ENCODE measurements at places on chromosomes 1 and 21. TPM values are rescaled to one million over a fixed set of nuclear protein-coding genes. Genes with fewer than 3 reads are reported as not detected.

The TNFRSF8 gene
- 1.4 TPM for total RNA-seq

The LRRC41 gene
- 52.5 TPM for total RNA-seq

The FCRL2 gene
- not detected for total RNA-seq

The TDRD5 gene
- total RNA-seq = not detected

- DNase-seq = no peak
These were observed 65.5 kb downstream of the PRKAA2 start for GRCh38 chr1:56710646-56711045.

GRCh38 chr1:196887515-196888239 is at the start of gene CFHR4:
Gene CFHR4, plus strand, starts transcription at chr1:196888052. Its CDS starts 99 bp downstream, at chr1:196888151.
- no peak for DNase-seq

DNA sequence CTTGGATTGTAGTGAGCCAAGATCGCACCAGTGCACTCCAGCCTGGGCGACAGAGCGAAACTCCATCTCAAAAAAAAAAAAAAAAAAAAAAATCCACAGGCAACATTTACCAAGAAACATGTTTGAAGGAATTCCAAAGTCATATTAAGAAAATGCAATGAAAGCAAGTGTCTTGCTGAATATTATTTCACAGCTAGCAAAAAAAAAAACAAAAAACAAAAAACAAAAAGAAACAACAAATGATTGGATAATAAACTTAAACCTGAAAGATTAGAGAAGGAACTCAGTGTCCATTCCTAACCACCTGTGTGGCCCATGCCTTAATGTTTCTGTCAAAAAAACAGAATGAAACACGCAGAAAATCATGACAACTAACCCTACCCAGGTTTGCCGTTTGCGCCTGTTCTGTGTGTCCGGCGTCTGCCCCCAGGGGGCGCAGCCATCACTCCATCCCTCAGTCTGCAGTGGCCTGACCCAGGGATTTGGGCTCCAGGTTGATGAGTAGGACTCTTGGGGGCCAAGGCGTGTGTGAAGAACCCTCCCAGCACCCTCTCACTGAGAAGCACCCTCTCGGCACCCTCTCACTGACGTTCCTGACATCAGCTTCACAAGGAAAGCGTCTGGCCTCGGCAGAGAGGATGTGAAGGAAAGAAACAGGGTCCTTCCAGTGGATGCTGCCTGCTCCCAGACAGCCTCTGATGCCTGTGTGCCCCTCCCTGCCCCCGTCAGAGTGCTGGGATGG is 19.2 kb upstream of the PTTG1IP start:
- DNase-seq = peak; percentile 87

- DNase-seq = peak; percentile 83
These were observed 101.8 kb downstream of the PRDM16 start for GRCh38 chr1:3170561-3171453.

- no peak for DNase-seq
These were observed 2.6 kb downstream of the NAXE start for GRCh38 chr1:156594190-156594589.

- peak; percentile 62 for DNase-seq
These were observed 6.7 kb downstream of the KRTAP10-1 start for GRCh38 chr21:44533121-44533890.

DNA sequence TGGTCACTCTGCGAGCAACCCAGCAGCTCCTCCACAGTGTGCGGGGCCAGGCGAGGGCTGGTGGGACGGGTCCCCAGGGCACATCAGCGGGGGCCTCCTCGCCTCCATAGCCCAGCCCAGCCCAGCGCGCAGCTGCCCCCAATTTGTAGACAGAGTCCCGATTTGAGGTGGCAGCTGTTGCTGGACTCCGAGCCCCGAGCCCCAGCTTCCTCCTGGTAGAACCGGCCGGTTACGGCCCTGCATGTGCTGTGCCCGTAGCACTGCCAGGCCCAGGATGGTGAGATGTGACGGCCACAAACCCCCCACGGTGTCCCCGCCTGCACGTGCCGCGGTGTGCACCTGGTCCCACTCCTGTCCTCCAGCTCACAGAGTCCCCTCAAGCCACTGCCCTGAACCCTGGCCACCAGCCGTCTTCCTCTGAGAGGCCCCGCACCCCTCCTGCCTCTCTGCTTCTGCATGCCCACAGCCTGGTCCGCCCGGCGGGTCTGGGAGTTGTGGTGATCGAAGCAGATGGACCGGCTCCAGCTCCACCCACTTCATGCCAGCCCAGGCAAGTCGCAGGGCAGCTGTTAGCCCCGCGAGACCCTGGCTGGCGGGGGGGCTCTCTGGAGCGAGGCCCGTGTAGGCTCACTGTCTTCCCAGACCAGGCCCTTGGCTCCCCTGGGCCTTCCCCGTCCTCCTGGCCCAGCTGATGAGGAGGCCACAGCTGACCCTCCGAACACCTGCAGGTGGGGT is 55.5 kb downstream of the MORN1 start:
- no peak for DNase-seq

DNA sequence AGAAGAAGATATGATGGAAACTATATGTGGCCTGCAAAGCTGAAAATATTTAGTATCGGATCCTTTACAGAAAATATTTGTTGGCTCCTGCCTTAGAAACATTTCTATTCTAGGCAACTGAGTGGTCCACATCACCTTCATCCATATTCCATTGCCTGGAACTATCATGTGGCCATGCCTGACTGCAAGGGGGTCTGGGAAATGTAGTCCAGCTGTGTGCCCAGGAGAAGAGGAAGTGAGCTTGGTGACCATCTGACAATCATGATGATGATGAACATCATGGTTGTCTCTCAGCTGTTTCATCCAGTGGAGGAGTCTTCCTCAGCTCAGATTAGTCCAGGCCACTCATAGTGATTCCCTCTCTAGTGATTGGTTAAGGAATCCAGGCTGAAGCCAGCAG is 61.8 kb upstream of the IFNLR1 start:
- DNase-seq = no peak

GRCh38 chr1:245693941-245694752 is 539.4 kb downstream of the KIF26B start:
- peak; percentile 71 for DNase-seq

DNA sequence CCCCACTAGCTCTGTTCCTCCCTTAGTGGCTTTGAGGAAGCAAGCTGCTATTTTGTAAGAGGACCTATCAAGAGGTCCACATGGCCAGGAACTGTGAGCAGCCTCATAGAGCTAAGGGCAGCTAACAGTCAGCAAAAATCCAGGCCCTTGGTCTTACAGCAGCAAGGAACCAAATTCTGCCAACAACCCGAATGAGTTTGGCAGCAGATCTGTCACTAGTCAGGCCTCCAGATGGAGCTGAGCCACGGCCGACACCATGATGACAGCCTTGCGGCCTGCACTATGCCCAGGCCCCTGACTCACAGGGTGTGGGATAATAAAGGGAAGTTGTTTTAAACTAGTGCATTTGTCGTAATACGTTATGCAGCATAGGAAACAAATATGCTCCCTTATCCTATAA is 28.0 kb upstream of the H3-3A start:
- DNase-seq = peak; percentile 89

- no peak for DNase-seq
These were observed at the start of gene S100A5 for GRCh38 chr1:153540394-153541361. Gene S100A5, minus strand, starts transcription at chr1:153540934. Its CDS starts 743 bp downstream, at chr1:153540191.

DNA sequence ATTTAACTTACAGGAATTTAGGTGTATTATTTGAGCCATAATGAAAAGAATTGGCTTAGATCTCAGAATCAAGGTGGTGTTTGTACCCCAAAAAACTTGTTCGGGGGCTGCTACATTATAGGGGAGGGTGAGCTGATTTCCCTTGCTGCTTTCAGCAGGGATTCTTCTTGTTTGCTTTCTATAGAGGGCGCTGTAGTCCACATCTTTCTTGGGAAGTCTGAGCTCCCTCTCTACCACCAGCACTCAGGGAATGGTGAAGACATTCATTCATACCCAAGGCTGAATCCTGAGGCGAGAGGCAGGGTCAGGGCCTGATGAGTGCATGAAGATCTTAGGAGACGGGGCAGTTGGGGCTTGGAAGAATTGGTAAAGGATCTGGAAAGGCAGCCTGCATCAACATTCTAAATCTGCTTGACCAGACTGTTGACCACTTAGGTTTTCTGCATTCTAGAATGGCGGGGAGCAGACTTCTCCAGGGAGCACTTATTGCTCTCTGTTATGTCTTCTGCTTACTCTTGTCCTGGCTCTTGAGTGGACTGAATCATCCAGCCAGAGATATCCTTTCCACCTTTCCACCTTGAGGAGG is 18.9 kb downstream of the SPATA46 start:
- DNase-seq = no peak

DNA sequence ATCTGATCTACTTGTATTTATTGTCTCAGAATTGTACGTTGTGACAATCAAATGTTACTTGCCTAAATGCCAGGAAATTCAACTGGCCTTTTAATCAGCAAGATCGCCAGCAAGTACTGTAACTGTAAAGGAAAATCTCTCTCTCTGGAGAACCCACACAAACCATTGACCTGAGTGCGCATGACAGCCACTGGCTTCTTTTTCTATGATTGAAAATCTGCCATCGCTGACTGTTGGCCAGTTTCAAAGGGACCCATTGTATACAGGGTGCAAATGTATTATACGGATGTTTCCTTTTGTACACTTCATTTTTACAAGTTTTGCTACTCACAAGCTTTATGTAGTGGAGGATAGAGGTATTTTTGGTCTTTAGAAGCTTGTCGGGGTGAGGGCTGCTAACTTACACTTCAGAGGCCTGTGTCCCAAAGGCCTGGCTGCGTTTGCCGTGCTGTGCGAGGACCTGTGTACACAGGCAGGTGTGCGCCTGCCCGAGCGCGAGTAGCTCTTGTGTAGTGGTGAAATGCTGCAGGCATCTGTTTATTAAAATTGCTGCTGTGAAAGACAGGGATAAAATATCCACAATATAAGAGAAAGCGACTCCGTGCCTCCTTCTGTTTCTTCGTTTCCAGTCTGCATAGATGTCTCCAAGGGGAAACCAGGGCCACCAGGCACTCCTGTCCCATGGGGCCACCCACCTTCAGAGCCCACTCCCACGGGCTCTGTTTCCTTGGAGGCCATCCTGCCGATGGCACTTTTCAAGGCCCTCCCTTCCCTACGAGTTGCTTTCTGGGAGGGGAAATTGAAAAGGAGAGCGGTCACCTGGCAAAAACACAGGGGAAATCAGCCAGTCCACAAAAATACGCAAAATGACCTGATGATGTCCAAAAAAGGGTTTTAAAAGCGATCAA is 25.3 kb upstream of the TRAPPC10 start:
- no peak for DNase-seq

- DNase-seq = no peak
These were observed 5.5 kb downstream of the LRRC42 start for GRCh38 chr1:53951697-53952096.

DNA sequence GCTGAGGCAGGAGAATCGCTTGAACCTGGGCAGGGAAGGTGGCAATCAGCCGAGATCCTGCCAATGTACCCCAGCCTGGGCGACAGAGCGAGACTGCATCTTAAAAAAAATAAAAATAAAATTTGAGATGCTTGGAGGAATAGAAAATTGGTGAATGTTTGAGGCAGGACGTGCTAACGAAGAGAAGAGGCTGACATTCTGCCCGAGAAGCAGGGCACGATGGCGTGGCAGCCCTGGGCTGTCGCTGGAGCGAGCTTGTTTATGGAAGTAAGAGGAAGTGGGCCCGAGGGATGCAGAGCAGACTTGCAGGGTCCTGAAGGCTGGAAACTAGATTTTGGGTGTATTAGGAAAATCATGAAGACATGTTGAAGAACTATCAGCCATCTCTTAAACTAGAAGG is 92.6 kb downstream of the KIF26B start:
- DNase-seq = no peak

- DNase-seq = no peak
These were observed 682.4 kb downstream of the LTN1 start for GRCh38 chr21:28310171-28310685.

DNA sequence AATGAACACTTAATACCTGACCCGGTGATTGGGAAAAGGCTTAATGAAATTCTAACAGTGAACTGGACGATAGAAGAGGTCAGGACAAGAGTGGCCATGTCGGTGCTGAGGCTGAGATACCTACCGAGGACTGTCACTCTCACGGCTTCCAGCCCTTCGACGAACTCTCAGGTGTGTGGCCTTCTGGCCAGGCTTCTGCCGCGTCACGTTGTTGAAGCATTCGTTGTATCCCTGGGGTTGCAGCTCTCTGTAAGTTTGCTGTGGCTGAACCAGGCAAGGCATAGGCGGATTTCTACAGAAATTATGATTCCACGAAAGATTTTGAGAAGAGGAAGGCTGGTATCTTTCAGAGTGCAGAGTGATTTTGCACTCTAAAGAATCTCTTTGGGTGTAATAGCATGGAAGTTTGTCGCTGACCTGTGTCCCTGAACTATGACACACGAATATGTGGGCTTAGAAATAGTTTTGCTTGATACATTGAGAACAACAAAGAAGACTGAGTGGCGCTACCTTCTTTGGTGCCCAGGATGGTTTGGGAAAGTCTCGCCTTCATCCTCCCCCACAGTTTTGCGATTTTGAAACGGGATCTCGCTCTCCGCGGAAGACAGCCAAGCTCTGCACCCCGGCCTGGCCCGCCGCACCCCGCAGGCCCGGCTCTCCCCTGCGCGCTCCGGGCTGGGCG is 403 bp upstream of the EPHX4 start:
- no peak for DNase-seq

GRCh38 chr1:152878042-152878441 is at the start of gene SMCP:
Gene SMCP, plus strand, starts transcription at chr1:152878322. Its CDS starts 6,101 bp downstream, at chr1:152884423.
- DNase-seq = no peak

DNA sequence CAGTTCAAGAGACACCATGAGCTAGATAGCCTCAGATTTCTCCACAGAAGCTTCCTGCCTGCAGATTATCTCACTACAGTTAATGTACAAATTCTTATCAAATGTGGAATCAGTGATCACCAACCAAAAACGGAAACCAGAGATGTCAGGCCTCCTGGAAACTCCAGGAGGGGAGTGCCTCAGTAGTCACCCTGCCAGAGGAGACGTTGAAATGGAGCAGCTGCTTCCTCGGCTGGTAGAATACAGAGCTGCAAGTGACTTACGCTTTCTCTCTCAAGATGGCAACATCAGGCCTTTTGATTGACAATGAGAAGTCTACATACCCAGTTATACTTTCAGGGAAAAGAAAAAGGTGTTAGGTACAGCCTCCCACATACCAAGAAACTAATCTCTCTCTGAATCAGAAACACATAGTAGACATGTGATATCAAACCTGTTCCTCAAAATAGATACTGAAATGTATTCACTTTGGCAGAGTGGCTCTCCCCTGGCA is 52.2 kb downstream of the ACP6 start:
- DNase-seq = no peak

DNA sequence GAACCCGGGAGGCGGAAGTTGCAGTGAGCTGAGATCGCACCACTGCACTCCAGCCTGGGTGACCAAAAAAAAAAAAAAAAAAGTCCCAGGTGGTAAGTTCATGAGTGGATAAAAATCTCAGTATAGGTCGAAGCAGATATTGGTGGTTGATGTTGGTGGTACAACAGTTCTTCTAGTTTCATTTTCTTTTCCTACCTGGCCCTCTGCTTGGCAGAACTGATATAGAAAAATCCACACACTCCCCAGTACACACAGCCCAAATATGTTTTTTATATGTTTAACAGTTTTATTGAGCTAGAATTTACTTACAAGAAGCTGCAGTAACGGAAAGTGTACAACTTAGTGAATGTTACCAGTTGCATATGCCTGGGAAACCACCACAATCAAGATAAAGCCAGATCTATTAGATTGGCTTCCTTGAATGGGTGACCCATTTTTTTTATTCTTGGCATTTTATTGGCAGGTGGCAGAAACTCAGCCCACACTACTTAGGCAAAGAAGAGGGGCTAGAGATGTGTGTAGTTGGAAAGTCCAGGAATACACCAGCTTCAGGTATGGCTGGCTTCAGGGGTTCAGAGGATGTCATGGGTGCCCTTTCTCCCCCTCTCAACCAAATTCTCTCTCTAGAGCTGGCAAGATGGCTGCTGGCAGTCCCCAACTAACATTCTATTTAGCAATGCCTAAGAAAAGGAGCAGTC is 118.3 kb upstream of the SLC25A33 start:
- no peak for DNase-seq

Data from cardiac septum (tissue), 1 donor.